ENCODE measurements at places on chromosomes 2 and 18.
A peak's percentile ranks its signal among the peaks of the same experiment; 100 is the strongest.

DNA sequence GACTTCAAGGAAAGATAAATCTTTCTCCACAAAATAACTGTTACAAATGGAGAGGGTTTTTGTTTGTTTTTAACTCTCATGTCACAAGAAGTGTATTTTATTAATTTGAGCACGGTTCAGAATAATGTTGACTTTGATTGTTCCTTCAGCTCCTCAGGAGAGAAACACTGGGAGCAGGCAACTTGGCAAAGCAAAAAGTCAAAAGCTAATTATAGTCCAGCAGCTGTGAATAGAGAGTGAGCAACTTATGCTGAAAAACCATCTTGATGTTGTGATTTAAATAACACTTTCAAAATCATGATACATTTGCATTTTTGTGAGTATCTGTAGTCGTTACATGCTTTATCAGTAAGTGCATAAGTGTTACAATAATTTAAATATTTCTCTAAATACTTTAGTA lies 37.5 kb upstream of the TTN start:
- no peak for DNase-seq

DNA sequence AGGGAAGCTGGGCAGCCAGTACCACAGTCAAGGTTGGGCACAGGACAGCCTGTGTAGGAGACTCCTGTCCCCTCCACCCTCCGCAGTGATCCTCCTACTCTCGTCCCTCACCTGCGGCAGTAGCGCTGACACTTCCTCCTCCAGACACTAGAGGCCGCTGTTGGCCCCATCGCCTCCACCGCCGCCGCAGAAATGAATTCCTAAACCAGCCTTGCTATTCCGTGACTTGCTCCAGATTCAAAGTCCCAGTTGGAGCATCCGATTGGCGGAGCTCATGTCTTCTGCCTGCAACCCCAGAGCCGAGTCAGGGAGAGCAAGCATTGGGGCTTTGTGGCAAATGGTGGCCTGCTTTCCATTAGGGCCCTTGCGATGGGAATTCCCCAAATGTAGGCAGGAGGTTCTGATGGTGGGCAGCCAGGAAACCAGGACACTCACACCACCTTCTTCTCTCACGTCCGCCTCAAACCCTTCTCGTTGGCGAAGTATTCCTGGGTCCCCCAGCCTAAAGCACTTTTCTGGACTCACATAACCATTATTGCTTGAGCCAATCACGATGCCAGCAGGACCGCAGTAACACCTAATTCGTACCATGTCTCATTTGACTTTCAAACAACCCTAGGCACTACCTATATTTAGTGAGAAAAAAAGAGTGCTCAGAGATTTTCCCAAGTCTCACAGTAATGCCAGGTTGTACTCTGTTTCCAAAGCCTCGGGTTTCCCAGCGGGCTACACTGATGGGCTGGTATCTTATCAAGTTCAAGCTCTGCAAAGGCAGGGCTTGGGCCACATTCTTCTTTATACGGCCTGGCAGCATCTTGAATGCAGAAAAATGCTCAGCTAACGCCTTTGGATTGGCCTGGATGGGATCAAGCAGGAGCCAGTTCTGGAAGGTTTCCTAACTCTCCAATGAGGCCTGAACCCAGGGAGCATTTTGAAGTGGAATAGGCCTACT lies 1.2 kb upstream of the DNAJB2 start:
- DNase-seq, result peak; percentile 79

DNA sequence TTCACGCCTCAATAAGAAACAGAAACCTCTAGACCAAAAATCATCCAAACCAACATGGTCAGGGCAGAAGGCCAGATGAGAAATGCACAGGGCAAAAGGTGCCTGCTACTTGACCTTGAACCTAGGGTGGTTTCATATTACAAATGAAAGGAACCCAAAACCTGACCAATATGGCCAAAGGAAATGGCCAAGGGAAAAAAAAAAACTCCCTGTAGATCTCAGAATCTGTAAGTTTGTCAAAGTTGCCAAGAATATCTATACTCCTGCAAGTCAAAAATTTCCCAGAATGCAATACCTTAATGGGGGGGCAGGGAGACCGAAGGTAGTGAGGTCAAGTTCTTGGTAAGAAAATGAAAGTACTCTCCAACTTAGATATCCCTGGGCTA lies 47.2 kb downstream of the HIBCH start:
- DNase-seq, result no peak

DNA sequence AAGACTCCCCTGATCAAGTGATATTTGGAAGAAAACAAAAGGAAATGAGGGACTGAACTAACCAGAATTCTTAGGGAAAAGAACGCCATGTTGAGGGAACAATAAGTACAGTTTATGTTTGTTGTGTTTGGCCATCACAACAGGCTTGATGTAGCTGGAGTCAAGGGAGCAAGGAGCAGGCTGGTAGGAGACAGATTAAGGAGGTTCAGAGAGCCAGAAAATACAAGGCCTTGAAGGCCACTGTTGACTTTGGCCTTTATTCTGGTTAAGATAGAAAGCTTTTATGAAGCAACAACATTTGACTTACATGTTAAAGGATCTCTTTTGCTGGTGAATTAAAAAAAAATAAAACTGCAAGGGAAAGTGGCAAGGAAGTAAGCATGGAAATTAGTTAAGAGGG lies 754.1 kb upstream of the SLC8A1 start:
- no peak for DNase-seq

DNA sequence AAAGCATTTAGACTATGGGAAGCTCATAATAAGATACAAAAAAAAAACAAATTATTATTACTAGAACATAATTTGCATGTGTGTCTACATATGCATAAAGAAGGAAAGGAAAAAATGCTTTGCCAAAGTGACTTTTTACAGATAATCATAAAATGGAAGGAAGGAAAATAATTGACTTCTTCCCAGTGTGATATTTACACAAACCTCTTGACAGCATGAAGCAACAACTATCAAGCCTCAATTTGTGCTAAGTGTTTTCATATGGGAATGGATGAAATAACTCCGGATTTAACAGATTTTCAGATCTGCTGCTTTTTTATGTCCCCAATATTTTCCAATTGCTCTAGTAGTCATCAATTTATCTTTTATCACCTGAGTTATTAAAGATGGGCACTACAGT lies 275.9 kb upstream of the REG3G start:
- no peak for DNase-seq

DNA sequence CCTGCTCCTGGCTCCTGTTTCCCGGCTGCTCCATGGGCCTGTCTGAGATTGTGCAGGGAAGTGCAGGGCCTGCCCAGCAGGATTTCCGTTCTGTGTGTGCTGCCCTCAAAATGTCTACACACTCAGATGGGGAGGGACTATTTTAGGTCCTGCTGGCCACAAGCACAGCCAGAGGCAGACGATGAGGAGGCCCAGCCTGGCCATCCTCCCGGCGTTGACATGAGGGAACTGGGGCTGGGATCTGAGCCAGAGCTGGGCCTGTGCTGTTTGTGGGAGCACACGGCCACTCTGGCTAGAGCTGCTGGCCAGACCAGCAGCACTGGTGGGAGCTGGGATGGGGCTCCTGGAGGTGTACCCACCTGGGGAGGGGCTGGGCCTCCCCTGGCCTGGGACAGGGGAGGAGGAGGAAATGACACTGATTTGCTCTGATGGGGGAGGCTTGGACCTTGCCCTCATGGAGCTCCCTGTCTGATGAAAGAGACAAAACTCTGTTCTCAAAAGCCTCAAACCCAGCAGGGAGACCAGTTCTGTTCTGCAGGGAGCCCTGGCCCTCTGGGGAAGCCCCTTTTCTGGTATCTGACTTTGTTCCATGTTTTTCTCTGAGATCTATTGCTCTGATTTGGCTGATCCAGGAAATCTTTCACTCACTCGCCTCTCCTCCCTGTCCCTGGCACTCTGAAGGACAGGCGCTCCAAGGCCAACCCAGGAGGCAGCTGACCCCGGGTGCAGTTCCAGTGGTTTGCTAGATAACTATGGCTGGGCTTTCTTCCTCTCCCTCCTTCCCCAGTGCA lies 161.8 kb downstream of the DYSF start:
- no peak for DNase-seq

- no peak for DNase-seq
Measured at GRCh38 chr2:23387221-23387550, 2.2 kb downstream of the KLHL29 start.

- DNase-seq, result peak; percentile 51
Measured at GRCh38 chr18:76410660-76411417, 84.2 kb downstream of the ZNF516 start.

GRCh38 chr2:64311948-64312621 lies 141.9 kb upstream of the LGALSL start:
- DNase-seq, result no peak

DNA sequence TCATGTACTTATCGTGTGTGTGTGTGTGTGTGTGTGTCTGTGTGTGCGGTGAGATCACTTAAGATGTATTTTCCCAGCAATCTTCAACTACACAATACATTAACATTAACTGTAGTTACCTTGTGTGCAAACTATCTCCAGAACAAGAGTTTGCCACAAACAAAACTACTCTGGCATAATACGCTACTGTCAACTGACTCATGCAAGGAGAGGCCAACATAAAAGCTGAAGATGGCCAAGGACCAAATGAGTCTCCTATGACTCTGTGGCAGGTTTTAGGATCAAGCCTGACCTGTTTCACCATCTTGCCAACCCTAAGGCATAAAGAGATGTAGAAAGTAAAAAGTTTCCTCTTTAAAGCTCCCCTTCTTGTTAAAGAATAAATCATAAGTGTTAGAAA lies 20.1 kb downstream of the CYB5A start:
- DNase-seq, result no peak

DNA sequence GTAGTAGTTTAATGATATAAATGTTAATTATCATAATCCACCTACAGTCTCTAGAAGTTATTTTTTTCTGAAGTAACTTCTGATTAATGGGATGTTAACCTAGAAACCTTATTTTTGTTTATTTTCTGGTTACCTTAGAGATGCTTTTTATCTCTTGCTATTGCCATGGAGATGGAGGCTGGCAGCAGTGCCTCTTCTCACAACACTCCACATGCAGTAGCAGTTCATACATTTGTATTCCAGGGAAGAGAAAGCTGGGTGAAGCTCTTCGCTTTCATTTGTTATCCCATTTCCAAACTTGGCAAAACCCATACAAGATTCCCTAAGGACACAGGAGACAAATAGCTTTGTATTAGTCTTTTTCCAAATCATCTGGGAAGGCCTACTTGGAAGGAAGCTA lies 1794.1 kb upstream of the LRRTM1 start:
- no peak for DNase-seq

DNA sequence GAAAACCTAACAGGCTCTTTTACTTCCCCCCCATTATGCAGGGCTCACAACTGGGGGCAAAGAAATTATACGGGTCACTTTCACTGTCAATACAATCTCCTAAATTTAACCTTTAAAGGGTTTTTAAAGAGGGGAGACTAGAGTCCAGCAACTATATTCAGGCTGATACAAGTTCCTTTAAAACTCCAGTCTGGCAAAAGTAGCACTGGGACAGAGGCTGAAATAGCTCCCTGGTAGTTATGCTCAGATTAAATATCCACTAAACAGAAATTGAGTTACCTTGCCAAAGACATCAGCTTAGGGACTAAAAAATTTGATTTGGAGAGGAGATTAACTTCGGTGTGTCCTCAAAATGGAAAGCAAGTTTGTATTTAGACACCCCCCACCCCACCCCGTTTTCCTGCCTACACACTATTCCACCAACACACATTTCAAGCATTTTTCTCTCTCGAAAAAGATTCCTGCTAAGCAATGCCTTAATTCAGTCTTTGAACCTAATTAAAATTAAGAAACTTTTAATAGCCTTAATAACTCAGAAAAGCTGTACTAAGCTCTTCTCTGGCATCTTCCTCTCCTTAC lies 127.2 kb downstream of the OSBPL1A start:
- DNase-seq, result no peak

DNA sequence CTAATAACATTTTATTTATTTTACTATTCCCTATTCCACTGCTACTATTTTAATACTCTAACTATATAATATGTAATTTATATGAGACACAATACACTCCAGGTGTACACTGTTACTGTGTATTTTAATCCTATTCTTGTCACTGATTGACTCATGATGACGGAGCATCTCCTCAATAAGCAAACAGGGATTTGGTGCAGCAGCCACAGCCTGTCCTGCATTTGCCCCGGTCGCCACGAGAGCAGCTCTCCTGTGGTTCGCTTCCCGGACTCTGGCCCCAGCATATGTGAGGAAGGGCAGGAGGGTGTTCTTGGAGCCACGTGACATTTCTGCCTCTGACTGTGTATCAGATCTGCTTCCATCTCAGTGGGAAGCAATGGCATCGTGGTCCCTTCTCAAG lies 74.1 kb upstream of the PXDN start:
- no peak for DNase-seq

GRCh38 chr2:232325324-232326273 lies 53.0 kb upstream of the ALPP start:
- peak; percentile 59 for DNase-seq

GRCh38 chr18:50030146-50030545 lies 164.8 kb downstream of the MYO5B start:
- DNase-seq, result no peak

DNA sequence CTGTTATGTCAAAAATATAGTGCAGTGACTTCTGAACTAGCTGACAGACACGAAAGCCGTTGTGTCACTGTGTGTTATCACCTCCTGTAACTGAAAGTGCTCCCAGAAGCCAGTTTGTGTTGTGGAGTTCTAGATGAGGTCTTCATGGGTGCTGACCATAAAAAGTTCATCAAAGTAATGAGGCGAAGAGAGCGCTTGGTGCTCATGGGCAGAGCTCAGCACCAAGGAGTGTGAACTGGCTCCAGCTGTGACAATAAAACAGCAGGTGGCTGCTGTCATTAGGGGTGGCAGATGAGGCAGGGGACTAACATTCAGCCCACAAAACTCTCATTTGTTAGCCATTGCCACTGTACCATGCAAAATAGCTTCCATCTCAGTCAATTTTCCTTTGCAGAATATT lies 151.1 kb downstream of the ZNF407 start:
- no peak for DNase-seq

GRCh38 chr2:53455094-53455493 lies 312.5 kb upstream of the CHAC2 start:
- no peak for DNase-seq

DNA sequence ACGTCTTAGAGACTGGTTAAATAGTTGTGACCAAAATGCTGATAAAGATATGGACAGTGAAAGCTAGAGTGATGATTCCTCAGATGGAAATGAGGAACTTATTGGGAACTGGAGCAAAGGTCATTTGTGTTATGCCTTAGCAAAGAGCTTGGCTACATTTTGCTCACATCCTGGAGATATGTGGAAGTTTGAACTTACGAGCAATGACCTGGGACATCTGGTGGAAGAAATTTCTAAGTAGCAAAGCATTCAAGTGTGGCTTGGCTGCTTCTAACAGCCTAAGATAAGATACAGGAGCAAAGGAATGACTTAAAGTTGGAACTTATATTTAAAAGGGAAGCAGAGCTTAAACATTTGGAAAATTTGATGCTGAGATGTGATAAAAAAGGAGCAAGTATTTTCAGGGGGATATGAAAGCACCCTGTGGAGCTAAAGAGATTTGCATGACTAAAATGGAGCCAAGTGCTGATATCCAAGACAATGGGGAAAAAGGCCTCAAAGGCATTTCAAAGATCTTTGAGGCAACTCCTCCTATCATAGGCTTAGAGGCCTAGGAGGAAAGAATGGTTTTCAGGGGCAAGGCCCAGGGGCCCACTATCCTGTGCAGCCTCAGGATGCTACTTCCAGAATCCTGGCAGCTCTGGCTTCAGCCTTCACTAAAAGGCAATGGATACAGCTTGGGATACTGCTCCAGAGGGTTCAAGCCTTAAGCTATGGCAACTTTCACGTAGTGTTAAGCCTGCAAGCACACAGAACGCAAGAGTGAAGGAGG lies 124.1 kb upstream of the KLHL14 start:
- DNase-seq, result no peak
